ENCODE measurements at places on chromosomes 7 and 10. TPM values are rescaled to one million over a fixed set of nuclear protein-coding genes. Genes with fewer than 3 reads are reported as not detected.

UPP1 gene
- 22.8 TPM for total RNA-seq

FEZF1 gene
- total RNA-seq, result not detected

CRTAC1 gene
- total RNA-seq, result 0.57 TPM

TRIP6 gene
- 24.9 TPM for total RNA-seq

SPDYE5 gene
- total RNA-seq, result not detected

HTR5A gene
- not detected for total RNA-seq

SEMA3D gene
- total RNA-seq, result 1.9 TPM

SPDYE2B gene
- total RNA-seq, result not detected

LRIT1 gene
- not detected for total RNA-seq

ANKRD2 gene
- total RNA-seq, result not detected

C10orf143 gene
- total RNA-seq, result 1.1 TPM

NRAP gene
- not detected for total RNA-seq

All from subcutaneous adipose tissue (tissue), 4 donors.